Pancreas (tissue), 10 donors: ENCODE measurements at places on chromosomes 11 and 22.

DNA sequence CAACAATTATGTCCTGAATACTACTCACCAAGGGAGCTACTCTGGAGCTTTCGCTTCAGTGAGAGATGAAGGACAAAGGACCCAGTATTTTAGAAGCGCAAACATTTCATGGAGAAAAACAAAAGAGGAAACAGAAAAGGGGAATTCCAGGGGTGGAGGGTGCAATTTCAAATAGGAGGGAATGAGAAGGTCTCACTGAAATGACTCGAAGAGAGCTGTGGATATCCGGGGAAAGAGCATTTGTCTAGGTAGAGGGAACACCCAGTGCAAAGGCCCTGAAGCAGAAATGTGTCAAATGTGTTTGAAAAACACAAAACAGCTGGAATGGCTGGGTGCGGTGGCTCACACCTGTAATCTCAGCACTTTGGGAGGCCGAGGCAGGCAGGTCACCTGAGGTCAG lies 2.4 kb downstream of the RPS19BP1 start:
- peak; percentile 10 for DNase-seq

GRCh38 chr11:115201111-115201792 lies 303.0 kb downstream of the CADM1 start:
- no peak for DNase-seq

- DNase-seq, result peak; percentile 79
These were observed 764 bp upstream of the PACSIN3 start for GRCh38 chr11:47186700-47187695.

- no peak for DNase-seq
These were observed 131.2 kb upstream of the B3GAT1 start for GRCh38 chr11:134543241-134543640.

DNA sequence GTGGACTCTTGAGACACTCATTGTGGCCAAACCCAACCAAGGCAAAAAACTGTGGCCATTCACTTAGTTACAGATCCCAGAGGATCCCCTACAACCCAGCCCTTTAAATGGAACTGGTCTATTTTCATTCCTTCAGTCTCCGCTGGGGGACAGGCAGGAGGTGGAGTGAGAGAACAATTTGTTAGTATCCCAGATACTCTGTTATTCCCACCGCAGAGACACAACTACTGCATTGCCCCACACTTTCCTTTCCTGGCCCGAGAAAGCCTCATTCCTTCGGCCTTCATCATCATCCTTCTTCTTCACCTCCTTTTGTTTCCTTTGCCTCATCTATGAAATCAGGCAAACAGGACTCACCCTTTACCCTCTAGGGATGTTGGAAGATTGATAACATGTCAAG lies 191.1 kb downstream of the NTM start:
- no peak for DNase-seq
